ENCODE measurements at places on chromosomes 5 and 9. TPM values are rescaled to one million over a fixed set of nuclear protein-coding genes. Genes with fewer than 3 reads are reported as not detected.

Gene TICAM2
- total RNA-seq, result 1.3 TPM

Gene GDA
- not detected for total RNA-seq

Gene C1QTNF2
- total RNA-seq, result not detected

Gene PPP3R2
- not detected for total RNA-seq

Gene PDE6A
- total RNA-seq, result not detected

Gene SOX30
- total RNA-seq, result not detected

GRCh38 chr5:50863534-50864170, 197.2 kb downstream of the PARP8 start:
- no peak overlapping the region for H3K4me3 ChIP-seq
- no peak overlapping the region for H3K27ac ChIP-seq

DNA sequence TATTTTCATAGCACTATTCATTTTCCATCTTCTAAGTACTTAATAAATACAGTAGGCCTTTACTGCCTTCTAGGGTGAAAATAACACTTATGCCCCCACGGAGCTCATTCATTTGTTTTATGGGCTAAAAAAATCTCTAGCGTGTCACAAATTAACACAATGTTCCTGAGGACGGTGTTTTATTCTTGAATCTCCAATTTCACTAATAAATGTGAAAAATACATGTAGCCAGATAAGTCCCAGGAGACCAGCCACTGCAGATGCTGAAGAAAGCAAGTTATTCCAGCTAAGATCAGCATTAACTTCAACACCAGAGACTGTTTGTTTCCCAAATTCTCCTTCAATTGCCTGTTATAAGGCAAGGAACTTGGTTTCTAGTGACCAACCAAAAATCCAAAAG, 102.3 kb downstream of the MARCHF3 start:
- no peaks in the 10 kb centered on the region for H3K36me3 ChIP-seq
- H3K27ac ChIP-seq, result no peak overlapping the region
- H3K4me1 ChIP-seq, result no peaks in the 10 kb centered on the region
- no peak overlapping the region for H3K4me3 ChIP-seq
- no peak for DNase-seq
- no peaks in the 10 kb centered on the region for H3K27me3 ChIP-seq

DNA sequence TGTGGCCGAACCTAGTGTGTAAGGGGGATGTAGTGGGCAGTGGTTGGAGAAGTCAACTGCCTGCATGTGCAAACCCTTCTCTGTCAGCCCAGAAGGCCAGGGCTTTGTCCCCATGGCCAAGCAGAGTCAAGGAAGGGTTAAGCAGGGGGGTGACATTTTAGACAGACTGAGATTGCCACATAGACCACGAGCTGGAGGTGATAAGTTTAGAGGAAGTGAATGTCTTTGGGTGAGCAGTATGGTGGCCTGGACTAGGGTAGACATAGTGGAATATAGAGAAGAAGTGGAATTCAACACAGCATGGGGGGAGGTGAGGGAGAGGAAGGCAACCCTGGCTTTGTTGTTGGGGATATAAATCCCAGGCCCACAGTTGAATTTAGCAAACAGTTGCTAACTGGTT, 38.7 kb upstream of the CDKN2AIPNL start:
- H3K4me1 ChIP-seq, result peaks cover 16% of the 10 kb centered on the region
- DNase-seq, result no peak
- H3K27me3 ChIP-seq, result no peaks in the 10 kb centered on the region
- H3K4me3 ChIP-seq, result no peak overlapping the region

Data from natural killer cell (primary cell).